ENCODE measurements at places on chromosomes 5 and 9.

DNA sequence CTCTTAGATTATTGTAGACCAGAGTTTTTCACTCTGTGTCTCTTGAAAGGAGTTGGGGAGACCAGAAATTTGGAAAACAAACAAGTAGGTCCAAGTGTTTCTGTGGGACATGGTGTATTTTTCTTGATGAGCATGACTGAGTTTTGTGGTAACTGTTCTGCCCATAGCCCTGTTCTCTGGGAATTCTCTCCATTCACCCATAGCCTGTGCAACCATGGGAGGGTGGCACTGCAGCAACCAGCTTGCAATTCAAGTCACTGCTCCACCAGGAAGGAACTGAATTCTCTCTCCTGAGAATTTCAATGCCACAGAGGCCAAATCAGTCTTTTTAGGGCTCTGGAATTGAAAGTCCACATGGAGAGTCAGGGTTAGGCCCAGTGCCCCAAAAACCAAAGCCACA, 475.3 kb upstream of the TRPC7 start:
- DNase-seq, result no peak

DNA sequence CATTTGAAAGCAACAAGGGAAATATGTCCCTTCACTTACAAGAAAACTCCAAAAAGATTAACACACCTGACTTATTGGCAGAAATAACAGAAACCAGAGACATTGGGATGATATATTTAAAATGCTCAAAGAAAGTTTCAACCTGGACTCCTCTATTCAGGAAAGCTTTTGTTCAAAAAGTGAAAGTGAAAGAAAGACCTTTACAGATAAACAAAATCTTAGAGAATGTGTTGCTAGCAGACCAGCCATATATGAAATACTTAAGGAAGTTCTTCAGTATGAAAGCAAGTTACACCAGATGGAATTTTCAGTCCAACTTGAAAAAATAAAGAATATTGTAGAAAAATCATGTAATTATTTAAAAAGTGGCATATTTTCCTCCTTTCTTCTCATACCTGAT, 1075.1 kb downstream of the NR2F1-AS1 start:
- DNase-seq, result no peak

GRCh38 chr9:135268981-135269380, 181.5 kb downstream of the OLFM1 start:
- DNase-seq, result no peak

- DNase-seq, result no peak
Measured at GRCh38 chr9:22229069-22229468, 217.6 kb upstream of the DMRTA1 start.

DNA sequence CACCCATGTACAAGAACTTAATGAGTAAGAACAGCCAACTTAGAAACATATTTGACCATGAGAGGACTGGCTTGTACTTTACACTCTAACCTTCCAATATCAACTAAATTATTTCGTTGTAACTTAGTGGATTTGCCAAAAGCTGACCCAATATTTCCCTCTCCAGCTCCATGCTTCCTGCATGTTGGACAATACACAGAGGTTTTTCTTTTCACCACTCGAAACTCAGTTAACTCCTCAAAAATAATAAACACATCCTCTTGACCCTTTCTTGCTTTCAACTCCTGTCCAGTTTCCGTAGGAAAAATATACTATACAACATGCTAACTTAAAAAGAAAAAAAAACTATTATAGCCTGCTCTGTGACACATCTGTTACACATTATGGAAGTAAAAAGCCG, 188.9 kb downstream of the MPDZ start:
- no peak for DNase-seq

GRCh38 chr5:38497946-38498345, 58.5 kb downstream of the LIFR start:
- no peak for DNase-seq

DNA sequence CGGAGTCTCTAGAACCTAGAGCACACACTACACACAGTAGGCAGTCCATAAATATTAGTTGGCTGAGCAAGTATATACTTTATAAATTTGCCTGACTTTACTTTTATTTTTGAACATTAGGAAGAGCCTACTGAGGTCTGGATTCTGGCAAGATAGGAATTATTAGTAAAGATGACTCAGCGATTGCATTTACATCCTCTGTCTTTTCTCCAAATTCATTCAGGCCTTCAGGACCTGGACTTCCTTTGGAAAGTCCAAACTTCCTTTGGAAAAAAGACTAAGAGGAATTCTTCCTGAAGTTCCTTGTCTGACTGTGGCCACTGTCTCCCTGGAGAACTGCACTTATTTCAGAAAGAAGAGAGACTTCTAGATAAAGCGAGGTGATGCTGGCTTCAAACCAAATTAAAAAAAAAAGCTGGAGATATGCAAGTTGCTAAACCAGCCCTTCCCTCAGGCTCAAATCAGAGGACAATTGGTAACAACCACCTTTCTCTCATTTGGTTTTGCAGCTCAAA, 251.3 kb downstream of the GAS1 start:
- no peak for DNase-seq

GRCh38 chr9:27747450-27747849, 174.2 kb upstream of the C9orf72 start:
- no peak for DNase-seq

DNA sequence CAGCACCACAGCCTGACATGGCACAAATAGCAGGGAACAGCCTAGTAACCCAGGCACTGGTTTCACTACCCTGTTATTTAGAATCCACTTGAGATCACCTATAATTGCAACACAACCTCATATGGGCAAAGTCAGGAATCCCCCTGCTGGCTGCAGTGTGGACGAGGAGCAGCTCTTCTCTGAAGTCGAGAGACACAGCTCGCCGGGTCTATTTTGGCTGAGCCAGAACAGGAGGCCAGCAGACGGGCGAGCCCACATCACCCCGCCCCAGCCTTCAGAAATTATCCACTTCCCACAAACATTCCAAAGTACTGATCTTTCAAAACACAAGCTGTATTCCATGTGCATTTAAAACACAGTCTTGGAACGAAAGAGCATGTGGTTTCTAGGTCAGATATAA, 179.0 kb downstream of the ROR2 start:
- no peak for DNase-seq

DNA sequence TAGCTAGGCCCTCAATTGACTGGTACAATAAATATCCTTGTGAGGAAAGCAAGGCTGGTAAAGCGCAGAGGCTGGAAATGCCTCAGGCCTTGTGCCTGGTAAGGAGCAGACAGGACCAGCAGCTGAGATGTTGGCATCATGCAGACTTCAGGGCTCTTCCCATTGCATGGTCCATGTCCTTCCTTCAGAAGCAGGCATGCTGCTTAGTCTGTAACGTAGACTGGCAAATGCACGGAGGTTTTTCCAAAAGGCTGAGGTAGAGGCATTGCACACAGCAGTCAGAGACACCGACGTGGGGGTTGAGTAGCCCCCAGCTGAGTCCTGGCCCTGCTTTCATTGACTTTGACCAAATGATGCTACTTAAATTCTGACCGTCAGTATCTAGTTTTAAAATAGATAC, 87.1 kb downstream of the ADRB2 start:
- no peak for DNase-seq

- no peak for DNase-seq
Measured at GRCh38 chr9:86406366-86406765, 52.2 kb upstream of the TUT7 start.

- no peak for DNase-seq
Measured at GRCh38 chr9:111399772-111400563, 69.9 kb upstream of the OR2K2 start.

- no peak for DNase-seq
Measured at GRCh38 chr5:67268231-67269021, 71.8 kb upstream of the CD180 start.

DNA sequence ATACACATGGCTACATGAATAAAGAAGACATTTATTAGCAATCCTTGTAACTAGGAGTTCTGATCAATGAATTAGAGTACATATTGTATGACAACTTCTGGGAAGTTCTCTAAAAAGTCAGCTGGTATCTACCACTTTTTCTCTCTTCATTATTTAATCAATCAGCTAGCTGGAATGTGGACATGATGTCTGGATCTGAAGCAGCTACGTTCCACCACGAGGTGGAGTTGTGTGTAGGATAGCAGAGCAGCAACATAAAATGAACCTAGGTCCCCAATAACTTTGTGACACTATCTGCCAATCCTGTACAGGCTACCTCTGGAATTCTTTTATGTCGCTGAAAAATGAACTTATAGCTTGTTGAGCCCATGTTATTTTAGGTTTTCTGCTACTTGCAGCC, 32.9 kb upstream of the ENTREP1 start:
- no peak for DNase-seq

DNA sequence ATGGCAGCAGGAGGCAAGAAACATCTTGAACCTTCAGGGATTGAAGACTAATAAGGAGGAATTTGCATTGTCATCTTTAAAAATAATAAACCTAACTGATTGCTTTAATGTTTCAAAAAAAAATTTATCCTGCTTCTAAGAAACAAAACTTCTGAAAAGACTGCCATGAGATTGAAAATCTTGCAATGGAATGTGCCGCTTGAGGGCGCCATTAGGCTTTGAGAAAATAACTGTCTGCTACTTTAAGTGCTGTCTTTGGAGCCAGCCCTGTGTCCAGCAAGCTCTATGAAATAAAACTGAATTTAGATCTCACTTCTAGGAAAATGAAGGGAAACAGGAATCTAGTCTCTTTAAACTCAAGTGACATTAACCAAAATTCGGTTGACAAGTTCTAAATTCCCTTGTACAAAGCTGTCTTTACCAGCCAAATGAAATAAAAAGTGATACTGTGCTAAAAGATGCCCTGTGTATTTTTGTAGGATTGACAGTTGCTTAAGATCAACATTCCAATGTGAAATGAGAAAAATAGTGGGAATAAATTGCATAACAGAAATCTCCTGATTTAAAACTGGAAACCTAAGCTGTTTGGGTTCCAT, 79.4 kb downstream of the ESM1 start:
- DNase-seq, result no peak

GRCh38 chr9:78559449-78559885, 262.5 kb downstream of the PSAT1 start:
- DNase-seq, result no peak

- no peak for DNase-seq
Measured at GRCh38 chr5:174239718-174240117, 194.2 kb downstream of the NSG2 start.

GRCh38 chr5:132313366-132313765, 19.2 kb downstream of the SLC22A4 start:
- no peak for DNase-seq

- no peak for DNase-seq
Measured at GRCh38 chr5:1152156-1152555, 40.3 kb upstream of the SLC12A7 start.

DNA sequence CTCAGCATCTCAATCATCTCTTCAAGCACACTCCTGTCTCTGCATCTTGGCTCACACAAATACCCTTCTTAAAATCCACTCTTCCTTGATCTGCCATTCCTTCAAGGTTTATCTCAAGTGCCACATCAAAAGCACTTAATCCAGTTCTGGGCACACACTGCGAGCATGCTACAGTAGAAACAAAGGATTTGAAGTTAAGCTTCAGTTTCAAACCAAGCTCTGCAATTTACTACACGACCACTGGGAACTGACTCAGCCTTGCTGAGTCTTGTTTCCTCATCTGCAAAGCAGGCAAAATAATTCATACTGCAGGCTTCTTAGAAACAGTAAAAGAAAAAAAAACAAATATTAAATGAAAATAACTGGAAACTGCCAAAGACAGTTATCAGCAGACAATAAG, 50.5 kb upstream of the CTNNAL1 start:
- DNase-seq, result no peak

- DNase-seq, result no peak
Measured at GRCh38 chr5:116528519-116529234, 45.9 kb downstream of the SEMA6A start.

GRCh38 chr5:168249923-168250322, 41.5 kb upstream of the WWC1 start:
- DNase-seq, result no peak

- DNase-seq, result no peak
Measured at GRCh38 chr5:2695200-2695891, 56.1 kb downstream of the IRX2 start.

DNA sequence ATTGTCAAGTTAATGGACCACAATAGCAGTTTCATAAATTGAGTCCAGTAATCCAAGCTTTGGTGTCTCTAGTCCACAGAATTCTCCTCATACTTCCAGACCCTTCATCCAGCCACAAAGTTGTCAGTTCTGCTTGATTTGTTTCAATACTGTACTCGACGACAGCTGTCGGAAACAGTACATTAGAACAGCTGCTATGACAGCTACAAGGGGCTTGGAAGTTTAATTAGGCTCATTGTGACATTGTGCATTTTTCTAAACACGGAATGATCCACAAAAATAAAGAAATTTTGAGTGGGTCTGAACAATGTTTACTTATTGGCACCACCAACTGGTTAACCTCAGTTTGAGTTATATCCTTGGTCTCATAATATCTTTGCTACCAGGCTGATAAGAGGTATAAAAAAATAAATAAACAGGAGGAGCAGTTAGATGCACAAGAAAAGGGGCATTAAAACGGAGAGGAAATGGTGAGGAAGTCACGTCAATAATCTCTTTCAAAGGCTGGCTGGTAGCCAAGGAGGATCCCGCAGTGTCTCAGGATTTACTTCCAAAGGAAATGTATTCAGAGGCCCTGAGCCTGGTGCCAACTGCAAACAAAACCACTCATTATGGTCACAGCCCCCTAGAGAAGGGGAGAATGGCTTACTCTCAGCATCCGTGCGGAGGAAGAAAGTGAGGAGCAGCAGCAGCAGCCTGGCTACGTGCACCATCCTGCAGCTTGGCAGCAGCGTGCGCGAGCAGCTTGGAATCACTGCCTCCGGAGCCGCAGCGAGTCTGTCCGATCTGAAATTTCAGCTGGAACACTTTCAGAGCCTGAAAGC, 933.8 kb upstream of the DMAC1 start:
- no peak for DNase-seq

- no peak for DNase-seq
Measured at GRCh38 chr9:128344931-128345605, 4.7 kb downstream of the SLC27A4 start.

DNA sequence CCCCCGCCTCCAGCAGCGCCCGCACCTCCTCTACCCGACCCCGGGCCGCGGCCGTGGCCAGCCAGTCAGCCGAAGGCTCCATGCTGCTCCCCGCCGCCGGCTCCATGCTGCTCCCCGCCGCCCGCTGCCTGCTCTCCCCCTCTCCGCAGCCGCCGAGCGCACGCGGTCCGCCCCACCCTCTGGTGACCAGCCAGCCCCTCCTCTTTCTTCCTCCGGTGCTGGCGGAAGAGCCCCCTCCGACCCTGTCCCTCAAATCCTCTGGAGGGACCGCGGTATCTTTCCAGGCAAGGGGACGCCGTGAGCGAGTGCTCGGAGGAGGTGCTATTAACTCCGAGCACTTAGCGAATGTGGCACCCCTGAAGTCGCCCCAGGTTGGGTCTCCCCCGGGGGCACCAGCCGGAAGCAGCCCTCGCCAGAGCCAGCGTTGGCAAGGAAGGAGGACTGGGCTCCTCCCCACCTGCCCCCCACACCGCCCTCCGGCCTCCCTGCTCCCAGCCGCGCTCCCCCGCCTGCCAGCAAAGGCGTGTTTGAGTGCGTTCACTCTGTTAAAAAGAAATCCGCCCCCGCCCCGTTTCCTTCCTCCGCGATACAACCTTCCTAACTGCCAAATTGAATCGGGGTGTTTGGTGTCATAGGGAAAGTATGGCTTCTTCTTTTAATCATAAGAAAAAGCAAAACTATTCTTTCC, 19.3 kb downstream of the CDKN2A start:
- DNase-seq, result no peak
